ENCODE measurements at places on chromosomes 7 and 10. TPM values are rescaled to one million over a fixed set of nuclear protein-coding genes. Genes with fewer than 3 reads are reported as not detected.
A peak's percentile ranks its signal among the peaks of the same experiment; 100 is the strongest.

The CYP2C19 gene
- total RNA-seq, result not detected

The GIMAP6 gene
- total RNA-seq, result 15.2 TPM

The OR9A2 gene
- not detected for total RNA-seq

The FGL2 gene
- 6.8 TPM for total RNA-seq

The AP5Z1 gene
- total RNA-seq, result 13.5 TPM

The SH2D4B gene
- total RNA-seq, result not detected

The CFAP46 gene
- 1.1 TPM for total RNA-seq

The PSPH gene
- 7.5 TPM for total RNA-seq

The GNGT1 gene
- total RNA-seq, result not detected

The ACSL5 gene
- total RNA-seq, result 6.7 TPM

The GPR85 gene
- 1.4 TPM for total RNA-seq

DNA sequence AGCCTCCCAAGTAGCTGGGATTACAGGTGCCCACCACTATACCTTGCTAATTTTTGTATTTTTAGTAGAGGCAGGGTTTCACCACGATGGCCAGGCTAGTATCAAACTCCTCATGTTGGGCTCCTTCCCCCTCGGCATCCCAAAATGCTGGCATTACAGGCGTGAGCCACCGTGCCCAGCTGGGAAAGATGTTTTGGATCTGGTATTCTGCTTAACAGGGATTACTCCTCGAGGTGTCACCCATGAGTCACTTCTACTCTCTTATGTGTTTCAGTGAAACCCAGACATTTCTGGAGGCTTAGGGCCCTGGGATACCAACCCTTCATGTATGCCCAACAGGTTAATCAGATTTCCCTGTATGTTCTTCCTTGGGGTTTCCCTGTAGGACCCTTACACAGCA lies 11.8 kb upstream of the OPN4 start:
- no peak overlapping the region for H3K4me3 ChIP-seq
- no peak overlapping the region for H3K27ac ChIP-seq
- no peaks in the 10 kb centered on the region for H3K36me3 ChIP-seq
- no peaks in the 10 kb centered on the region for H3K27me3 ChIP-seq
- DNase-seq, result no peak
- peaks cover 5% of the 10 kb centered on the region for H3K4me1 ChIP-seq

GRCh38 chr10:121027371-121027770 lies 176.2 kb downstream of the WDR11 start:
- no peak overlapping the region for H3K4me3 ChIP-seq
- H3K27ac ChIP-seq, result no peak overlapping the region
- no peaks in the 10 kb centered on the region for H3K27me3 ChIP-seq

- H3K4me1 ChIP-seq, result no peaks in the 10 kb centered on the region
- H3K4me3 ChIP-seq, result no peak overlapping the region
- H3K27me3 ChIP-seq, result no peaks in the 10 kb centered on the region
- DNase-seq, result no peak
- H3K27ac ChIP-seq, result no peak overlapping the region
Observed at GRCh38 chr10:90418869-90419652, 438.8 kb downstream of the HTR7 start.

DNA sequence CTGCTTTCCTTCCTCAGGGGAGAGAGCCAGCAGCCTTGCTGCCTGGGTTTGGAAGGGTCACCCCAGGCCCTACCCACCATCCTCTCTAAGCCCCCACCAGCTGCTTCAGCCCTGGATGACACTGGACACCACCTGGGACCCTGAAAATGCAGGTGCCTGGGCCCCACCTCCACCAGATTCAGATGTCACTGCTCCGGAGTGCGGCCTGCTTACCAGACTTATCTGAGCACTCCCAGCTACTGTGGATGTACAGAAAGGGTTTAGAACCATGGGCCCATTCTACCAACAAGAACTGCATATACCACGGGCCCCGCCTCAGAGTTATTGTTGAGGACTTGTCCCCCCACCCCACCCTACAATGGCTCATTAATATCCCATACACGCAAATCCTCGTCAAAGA lies 172.3 kb downstream of the PTPRN2 start:
- H3K27me3 ChIP-seq, result no peaks in the 10 kb centered on the region
- no peaks in the 10 kb centered on the region for H3K4me1 ChIP-seq
- H3K36me3 ChIP-seq, result no peaks in the 10 kb centered on the region
- no peak overlapping the region for H3K27ac ChIP-seq

GRCh38 chr7:106071356-106071998 lies 40.6 kb downstream of the SYPL1 start:
- H3K27ac ChIP-seq, result peak overlapping the region; percentile 67
- no peak for DNase-seq
- no peaks in the 10 kb centered on the region for H3K27me3 ChIP-seq
- H3K4me1 ChIP-seq, result peaks cover 39% of the 10 kb centered on the region
- no peak overlapping the region for H3K4me3 ChIP-seq
- H3K36me3 ChIP-seq, result no peaks in the 10 kb centered on the region

DNA sequence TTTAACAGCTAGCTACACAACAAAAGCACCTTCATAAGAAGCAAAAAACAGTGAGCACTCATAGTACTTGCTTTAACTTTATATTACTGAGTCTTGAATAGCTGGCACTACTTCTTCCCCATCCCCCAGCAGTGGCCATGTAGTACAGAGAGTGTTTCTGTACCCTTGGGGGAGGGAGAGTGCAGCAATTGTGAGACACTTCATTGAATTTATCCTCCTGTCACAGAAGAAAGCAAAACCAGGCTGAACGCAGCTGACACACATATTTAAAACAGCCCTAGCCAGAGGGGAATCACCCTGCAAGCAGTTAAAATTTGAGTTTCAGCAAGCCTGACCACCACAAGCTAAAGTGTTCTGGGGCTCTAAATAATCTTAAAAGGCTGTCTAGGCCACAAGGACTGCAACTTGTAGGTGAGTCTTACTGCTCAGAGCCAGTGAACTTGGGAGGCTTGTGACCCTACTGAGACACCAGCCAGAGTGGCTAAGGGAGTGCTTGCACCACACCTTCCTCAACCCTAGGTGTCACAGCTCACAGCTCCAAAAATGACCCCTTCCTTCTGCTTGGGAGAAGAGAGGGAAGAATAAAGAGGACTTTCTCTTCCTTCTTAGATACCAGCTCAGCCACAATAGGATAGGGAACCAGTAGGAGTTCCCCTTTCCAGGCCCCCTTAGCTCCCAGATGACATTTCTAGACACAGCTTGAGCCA lies 97.7 kb upstream of the MEOX2 start:
- H3K4me3 ChIP-seq, result no peak overlapping the region
- no peak overlapping the region for H3K27ac ChIP-seq
- H3K27me3 ChIP-seq, result no peaks in the 10 kb centered on the region
- H3K36me3 ChIP-seq, result no peaks in the 10 kb centered on the region
- H3K4me1 ChIP-seq, result peaks cover 9% of the 10 kb centered on the region

- peak overlapping the region; percentile 78 for H3K27ac ChIP-seq
- H3K4me1 ChIP-seq, result peaks cover 19% of the 10 kb centered on the region
Observed at GRCh38 chr7:130222-130572, 62.2 kb upstream of the FAM20C start.

- H3K4me3 ChIP-seq, result no peak overlapping the region
- peaks cover 5% of the 10 kb centered on the region for H3K4me1 ChIP-seq
- DNase-seq, result no peak
- no peaks in the 10 kb centered on the region for H3K36me3 ChIP-seq
Observed at GRCh38 chr10:17353568-17354300, 100.7 kb downstream of the ST8SIA6 start.

- DNase-seq, result peak; percentile 61
- H3K36me3 ChIP-seq, result no peaks in the 10 kb centered on the region
- no peaks in the 10 kb centered on the region for H3K27me3 ChIP-seq
- peak overlapping the region; percentile 68 for H3K27ac ChIP-seq
Observed at GRCh38 chr10:29811751-29812427, 177.1 kb upstream of the SVIL start.

DNA sequence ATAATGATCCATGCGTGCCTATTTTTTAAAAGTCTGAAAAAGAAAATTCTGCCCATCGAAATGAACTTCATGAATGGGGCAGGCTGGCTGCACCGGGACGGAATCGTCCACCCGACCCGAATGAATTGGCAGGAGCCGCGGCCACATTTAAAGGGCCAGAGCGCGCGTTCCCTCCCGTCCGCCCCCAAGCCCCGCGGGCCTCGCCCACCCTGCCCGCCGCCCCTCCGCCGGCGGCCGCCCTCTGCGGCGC lies 319 bp upstream of the GATA3 start:
- DNase-seq, result no peak
- H3K4me1 ChIP-seq, result peaks cover 59% of the 10 kb centered on the region
- no peaks in the 10 kb centered on the region for H3K36me3 ChIP-seq

- H3K36me3 ChIP-seq, result no peaks in the 10 kb centered on the region
- no peak for DNase-seq
- no peak overlapping the region for H3K4me3 ChIP-seq
- no peaks in the 10 kb centered on the region for H3K4me1 ChIP-seq
- no peak overlapping the region for H3K27ac ChIP-seq
- H3K27me3 ChIP-seq, result no peaks in the 10 kb centered on the region
Observed at GRCh38 chr7:32774541-32774951, 117.0 kb downstream of the KBTBD2 start.

DNA sequence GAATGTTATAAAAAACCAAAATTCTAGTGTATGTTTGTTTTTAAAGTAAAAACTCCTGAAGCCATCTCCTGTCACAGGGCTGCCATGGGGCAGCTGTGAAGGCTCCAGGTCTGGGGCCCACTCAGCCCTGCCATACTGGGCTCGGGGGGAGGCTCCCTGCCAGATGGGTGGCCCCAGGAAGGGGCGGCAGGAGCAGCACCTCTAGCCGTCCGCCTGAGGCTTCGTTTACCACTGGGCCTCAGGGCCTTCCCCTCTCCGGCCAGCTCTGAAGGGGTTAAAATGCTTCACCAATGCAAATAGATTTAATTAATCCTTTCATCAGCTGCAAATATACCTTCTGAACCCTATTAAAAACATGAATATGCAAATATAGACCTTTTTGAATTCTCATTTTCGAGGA lies 139.0 kb downstream of the ELFN1 start:
- H3K27ac ChIP-seq, result no peak overlapping the region
- H3K4me3 ChIP-seq, result no peak overlapping the region
- no peaks in the 10 kb centered on the region for H3K27me3 ChIP-seq
- H3K4me1 ChIP-seq, result peaks cover 12% of the 10 kb centered on the region
- no peak for DNase-seq

- H3K27me3 ChIP-seq, result no peaks in the 10 kb centered on the region
- no peaks in the 10 kb centered on the region for H3K36me3 ChIP-seq
Observed at GRCh38 chr7:55022002-55022985, 3.5 kb downstream of the EGFR start.

DNA sequence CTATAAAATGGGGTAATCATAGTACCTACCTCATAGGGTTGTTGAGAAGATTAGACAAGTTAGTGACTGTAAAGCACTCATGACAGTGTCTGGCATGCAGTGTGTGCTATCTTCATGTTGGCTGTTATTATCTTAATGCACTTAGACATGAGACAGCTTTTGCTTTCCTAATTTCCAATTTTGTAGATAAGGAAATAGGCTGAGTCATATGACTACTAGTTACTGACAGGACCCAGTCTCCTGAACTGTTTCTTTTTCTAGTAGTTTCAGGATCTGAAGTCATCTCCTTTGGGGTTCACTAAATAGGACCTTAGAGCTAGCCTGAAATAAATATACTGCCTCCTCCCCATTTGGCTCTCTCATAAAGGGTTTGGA lies 74.2 kb downstream of the SNX10 start:
- no peaks in the 10 kb centered on the region for H3K27me3 ChIP-seq
- H3K4me3 ChIP-seq, result no peak overlapping the region
- no peaks in the 10 kb centered on the region for H3K36me3 ChIP-seq
- no peak for DNase-seq
- no peaks in the 10 kb centered on the region for H3K4me1 ChIP-seq

DNA sequence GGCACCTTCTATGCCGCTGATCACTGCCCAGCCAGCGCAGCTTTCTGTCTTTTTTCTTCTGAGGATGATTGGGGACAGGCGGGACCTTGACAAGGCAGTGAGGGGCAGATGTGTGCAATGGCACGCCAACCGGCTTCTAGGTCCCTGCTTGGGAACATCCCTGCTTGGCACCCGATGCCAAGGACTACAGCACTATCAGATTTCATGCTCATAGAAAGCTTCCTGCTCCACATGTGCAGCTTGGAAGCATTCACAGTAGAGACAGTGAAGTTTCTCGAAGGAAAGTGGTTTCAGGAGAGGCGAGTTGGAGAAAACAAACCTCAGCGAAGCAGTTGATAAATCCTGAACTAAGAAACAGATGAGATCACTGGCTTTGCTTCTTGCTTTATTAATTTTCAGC lies 267.5 kb upstream of the HABP2 start:
- no peak overlapping the region for H3K4me3 ChIP-seq
- no peak for DNase-seq
- H3K27ac ChIP-seq, result no peak overlapping the region
- no peaks in the 10 kb centered on the region for H3K4me1 ChIP-seq
